NCI-H1417 (cell line): ENCODE measurements at places on chromosomes 16 and 17.

DNA sequence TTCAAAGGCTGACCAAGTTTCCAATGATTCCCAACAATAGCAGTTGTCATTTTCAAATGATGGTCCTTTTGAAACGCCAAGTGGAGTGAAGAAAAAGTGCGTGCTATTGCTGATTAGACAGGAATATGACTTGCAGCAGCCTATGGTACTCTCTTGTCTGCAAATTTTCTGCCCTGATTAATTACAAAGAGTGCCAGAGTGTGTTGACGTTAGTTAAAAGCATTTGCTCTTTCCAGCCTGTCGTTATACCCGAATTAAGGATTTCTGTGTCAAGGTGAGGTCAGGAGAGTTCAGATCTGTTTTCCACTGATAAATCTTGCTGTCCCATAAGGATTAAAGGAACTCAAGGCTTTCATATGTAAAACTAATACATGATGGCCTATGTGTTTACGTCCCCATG is 75.0 kb upstream of the ADAMTS18 start:
- no peak for DNase-seq

DNA sequence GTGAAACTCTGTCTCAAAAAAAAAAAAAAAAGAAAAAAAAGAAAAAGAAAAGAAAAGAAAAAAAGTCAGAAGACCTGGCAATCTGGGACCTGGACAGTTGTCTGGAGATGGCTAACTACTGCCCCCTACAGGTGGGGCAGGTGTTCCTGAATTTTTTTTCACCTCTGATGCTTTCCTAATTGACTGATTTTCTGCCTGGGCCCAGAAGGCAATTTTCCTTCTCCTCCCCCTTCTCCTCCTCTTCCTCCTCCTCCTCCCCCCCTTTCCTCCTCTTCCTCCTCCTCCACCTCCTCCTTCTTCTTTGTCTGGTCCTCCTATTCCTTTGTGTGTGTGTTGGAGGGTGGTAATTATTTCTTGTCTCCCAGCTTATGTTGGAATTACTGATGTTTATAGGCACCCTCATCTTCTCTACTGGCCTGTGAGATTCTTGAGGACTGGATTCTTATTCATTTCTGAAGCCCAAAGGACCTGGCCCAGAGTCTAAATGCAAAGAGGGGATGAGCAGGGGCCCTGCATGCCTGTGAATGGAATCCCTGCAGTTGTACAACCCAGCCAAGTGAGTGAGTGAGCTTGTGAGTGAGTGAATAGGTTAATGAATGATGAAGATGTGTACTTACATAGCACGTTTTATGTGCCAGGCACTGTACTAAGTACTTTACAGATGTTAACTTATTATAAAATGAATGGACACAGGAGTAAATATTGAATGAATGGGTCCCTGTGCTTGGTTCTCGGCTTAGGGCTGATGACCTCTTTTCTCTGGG is 26.9 kb downstream of the IRX5 start:
- DNase-seq: peak; percentile 32

- DNase-seq: no peak
Measured at GRCh38 chr16:88692861-88693260, 6.6 kb upstream of the SNAI3 start.

DNA sequence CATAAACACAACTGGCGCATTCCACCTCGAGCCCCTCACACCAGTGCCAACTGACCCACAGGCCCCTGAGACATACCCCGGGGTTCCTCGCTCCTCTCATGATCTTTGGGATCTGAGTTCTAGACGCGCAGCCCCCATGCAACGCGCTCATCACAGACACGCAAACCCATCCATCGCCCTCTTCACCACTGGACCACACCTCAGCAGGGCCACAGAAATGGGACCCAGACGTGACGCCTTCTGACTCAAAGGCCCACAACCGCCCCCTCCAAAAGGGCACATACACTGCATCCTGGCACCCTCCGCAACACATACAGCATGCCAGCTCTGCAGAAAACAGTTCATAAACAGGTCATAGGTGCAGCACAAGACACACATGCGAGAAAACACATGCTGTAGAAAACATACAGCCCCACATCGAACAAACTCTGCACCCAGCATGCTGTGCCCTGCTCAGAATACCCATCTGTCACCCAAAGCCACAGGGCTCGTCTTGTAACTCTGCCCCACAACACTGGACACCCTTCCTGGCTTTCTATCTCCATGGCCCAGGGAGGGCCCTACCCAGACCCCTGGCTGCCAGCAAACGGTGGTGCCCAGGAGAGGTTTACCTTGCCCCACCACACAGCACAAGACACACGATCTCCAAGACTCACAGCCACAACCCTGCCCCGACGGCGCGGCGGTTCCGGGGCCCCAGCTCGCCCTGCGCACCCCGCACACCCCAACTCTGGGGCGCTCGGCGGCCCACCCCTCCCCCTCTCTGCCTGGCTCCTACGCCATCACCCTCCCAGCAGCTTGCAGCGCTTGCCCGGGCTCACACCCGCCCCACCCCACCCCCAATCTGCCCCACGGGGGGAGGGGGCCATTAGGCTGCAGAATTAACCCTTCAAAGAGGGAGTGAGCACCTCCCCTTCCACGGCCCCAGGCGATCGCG is 887 bp downstream of the ZBTB4 start:
- peak; percentile 47 for DNase-seq

- DNase-seq: no peak
Measured at GRCh38 chr17:49214676-49215360, 4.3 kb downstream of the ABI3 start.

- no peak for DNase-seq
Measured at GRCh38 chr17:80456465-80457235, 19.8 kb downstream of the NPTX1 start.

DNA sequence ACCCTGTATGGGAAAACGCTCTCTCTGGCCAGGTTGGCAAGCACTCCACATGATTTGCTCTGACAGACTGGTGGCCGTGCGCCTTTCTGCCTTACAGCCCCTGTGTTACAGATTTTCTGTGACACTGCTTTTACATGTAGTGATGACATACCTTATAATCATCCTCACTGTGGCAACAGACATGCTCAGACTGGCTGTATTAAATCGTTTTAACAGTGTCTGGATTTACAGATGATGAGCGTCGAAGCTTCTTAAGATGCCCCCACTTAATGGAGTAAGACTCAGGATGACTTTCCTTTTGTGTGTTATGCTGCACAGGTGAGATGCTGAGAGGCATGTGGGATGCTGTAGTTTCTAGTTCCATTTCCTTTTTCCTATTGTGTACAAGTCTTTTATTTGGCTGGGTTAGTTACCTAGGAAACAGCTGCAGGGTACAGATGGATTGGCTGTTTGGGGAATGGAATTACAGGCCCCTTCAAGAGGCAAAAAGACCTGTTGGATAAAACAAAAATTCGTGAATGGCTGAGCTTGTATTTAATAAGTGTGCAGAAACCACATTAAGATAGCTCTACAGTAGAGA is 20.9 kb upstream of the VWA3A start:
- DNase-seq: no peak

DNA sequence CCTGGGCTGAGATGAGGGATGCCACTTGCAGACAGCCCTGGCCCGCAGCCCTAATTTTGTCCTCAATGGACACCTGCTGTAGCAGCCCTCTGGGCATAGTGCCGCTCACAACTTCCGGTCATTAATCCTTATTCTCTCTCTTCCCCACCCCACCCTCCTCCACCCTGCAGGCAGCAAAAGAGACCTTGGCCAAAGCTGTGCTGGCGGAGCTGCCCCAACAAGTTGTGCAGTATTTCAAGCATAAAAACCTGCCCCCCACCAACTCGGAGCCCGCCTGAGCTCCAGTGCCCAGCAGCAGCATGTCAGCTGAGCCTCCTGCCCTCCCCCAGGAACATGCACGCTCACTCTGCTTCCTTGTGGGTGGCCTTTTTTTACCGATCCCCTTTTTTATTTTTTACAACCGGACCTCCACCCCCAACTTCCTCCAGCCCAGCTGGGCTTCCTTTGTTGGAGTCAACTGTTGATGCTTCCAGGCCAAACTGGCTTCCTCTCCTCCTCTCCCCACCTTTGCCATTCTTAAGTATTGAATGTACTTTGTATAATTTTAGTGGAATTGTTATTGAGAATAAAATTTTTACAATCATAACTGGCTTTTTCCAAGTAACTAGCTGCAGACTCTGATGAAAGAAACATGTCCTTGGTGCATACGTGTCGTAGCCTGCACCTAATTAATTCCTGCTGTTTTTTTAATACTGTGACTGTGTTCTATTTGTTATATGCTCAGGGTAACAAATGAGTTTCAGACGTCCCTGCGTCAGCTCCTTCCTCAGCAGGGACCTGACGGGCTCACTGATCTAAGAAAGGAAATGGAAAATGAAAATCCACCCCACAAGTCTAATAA is 38.2 kb downstream of the PSME3IP1 start:
- peak; percentile 59 for DNase-seq

DNA sequence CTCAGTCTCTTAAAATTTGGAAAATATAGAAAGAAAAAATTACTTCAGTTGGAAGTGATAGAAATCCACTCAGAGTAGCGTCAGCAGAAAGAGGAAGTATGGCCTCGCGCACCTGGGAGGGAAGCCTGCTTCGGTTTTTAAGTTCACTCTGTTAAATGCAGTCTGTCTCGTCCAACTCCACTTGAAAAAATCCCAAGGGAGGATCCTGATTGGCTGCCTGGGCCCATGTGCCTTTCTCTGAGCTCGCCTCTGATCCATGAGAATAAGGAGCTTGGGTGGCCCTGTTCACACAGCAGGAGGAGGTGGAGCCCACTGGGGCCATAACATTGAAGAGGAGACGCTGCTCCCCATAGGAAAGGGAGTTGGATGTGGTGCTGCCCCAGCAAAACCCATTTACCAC is 40.7 kb downstream of the DNAJA2 start:
- DNase-seq: no peak

DNA sequence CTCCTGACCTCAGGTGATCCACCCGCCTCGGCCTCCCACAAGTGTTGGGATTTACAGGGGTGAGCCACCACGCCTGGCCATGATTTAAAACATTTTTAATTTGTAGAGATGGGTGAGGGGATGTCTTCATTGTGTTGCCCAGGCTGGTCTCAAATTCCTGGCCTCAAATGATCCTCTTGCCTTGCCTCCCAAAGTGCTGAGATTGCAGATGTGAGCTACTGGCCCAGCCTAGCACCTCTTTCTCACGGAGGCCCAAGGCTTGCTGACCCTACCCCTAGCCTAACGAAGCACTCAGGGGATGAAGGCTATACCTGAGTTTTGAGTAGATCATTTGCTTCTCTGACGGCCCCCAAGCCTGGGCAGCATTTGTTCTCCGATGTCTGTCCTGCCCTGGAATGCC is 26.6 kb downstream of the UNK start:
- DNase-seq: no peak

GRCh38 chr17:7249830-7250229 is 1.7 kb downstream of the CTDNEP1 start:
- no peak for DNase-seq

DNA sequence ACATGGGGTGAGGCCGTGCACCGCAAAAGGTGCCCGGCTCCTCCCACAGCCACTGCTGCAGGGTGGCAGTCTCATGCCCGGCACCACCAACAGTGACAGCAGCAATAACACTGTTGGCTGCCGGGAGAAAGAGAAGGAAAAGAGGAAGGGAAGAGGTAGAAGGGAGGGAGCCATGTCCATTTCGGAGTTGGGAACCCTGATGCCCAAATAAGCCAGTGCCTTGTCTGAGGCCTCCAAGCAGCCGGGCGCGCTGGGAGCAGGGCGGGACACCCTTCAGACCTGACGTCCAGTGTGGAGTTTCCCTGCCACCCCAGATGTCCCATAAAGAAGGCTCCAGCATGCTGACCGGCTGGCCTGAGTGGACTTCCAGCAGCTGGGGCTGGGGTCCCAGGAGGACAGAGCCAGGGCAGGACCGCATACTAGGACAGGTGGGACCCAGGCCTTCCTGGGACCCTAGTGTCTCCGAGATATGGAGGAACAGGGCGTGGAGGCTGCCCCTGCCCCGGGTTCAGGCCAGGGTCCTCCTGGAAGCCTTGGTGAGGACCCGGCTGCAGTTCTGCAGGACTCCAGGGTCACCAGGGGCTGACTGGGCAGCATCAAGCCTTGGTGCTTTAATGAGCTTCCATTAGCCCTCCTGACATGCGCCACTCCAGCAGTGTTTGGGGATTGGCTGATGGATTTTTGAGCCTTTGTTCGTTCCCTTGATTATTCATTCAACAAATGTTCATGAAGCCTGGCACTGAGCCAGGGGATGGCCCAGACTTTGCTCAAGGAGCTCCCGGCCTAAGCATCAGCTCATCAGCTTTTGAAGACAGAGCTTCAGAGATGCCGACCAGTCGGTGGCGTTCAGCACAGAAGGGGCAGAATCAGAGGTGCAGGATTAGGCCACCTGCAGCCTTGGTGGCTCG is 223.6 kb upstream of the CIBAR2 start:
- no peak for DNase-seq

DNA sequence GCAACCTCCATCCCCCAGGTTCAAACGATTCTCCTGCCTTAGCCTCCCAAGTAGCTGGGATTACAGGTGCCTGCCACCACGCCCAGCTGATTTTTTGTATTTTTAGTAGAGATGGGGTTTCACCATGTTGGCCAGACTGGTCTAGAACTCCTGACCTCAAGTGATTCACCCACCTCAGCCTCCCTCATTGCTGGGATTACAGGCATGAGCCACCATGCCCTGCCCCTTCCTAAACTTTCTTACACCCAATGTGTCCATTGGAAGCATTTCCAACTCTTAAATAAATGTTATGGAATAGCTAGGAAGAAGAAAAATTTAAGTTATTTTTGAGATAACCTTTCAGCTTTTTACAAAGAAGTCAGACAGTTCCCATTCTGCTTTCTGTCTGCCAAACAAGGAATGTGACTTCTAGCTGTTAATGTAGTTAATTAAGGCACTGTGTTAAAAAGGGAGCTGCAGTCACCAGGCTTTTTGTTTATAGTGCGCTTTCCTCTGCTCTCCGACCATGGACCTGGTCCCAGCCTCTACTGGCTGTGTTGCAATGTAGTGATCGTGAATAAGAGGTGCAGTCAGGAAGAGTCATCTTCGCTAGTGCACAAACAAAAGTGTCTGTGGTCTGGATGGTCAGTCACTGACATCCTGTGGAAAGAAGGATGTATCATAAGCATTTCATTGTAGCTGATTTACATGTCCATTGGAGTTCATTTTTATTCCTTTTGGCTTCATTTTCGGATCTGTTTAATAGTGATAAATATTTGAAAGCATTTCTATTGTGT is 39.7 kb downstream of the USP10 start:
- no peak for DNase-seq

GRCh38 chr17:73308017-73308823 is 3.6 kb downstream of the CDC42EP4 start:
- no peak for DNase-seq

DNA sequence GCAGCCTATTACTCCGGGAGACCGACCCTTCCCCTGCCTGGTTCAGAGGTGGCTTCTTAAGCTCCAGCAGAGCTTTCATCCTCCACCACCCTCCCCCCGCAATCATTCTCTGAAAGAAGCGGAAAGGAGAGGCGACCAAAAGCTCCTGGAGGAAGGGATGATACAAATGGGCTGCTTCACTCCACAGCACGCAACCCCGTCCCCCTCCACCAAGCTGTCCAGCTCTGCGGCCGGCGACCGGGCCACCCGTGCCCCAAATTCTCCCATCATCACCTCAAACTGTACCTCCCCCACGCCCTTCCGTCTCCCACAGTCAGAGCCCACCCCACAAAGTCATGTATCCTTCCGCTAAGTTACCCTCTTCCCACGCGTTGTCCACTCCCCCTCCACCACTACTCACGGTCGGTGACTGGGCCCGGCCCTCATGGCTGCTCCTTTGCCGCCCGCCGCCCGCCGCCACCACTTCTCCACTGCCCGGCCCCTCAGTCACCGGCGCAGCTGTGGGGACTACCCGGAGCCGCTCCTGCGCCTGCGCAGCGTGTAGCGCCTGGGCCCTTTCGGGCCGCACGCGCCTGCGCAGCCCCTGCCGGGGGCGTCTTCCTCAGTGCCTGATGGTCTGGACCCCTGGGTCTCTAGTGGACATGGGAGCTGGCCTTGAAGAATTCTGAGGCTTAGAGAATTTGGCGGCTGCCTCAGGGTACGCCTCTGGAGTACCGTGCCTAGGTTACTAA is at the start of gene FAM222B:
Gene FAM222B (minus strand): TSS at position 509 of the 731 bp plus-strand sequence. CDS start 76,123 bp downstream, outside the sequence.
- peak; percentile 85 for DNase-seq
